ENCODE measurements at places on chromosomes 3 and 15.

DNA sequence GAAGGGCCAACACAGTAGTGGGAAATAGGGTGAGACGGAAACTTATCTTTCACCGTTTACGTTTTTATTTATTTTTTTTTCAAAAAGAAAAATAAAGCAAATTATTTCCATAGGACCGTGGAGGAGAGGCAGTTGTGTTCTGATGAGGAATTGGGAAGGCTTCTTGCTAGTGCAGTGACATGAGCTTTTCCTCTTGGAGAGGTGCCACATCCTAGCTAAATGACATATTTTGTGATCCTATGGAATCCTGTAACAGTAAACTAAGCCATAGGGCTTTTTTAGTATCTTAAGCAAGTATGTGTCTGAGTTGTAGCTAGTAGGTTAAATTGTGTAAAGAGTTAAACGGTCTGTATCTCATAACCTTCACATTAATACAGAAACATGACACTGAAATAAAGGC, 609.9 kb downstream of the RBMS3 start:
- no peak for DNase-seq

DNA sequence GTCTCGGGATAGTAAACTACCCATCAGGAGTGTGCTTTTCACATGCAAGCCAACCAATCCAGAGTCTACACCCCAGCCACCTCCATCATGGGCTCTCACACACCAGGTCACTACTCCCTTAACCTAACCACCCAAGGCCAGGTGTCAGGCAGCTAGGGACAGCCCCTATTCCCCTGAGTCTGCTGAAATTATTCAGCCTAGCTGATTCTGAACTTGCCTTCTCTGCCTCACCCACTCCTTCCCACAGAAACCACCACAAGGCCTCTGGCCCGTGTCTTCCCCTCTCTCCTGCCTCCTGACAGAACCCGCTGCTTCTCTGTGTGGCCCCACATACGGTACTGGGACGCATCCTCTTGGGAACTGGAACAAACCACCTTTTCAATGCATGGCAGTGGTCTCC, 82.1 kb downstream of the PCSK6 start:
- DNase-seq = no peak

- DNase-seq = no peak
Measured at GRCh38 chr3:133230195-133230594, 169.7 kb upstream of the BFSP2 start.

DNA sequence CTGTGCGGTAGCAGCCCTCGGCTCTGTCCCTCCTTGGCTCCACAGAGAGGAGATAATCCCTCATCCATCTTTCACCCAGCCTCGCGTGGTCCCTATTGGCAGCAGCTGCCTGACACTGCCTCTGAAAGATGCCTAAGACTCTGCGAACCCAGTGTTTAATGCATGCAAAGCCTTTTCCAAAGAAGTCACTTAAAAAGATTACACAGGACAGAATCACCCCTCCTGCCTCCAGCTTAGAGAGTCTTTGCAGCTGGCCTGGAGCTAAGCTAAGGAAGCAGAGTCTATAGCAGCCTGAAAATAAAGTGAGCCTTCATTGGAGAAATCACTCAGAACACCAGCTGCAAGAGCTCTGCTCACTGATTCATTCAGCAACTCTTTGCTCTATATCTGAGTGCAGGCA, 247.2 kb downstream of the SHQ1 start:
- DNase-seq = no peak

DNA sequence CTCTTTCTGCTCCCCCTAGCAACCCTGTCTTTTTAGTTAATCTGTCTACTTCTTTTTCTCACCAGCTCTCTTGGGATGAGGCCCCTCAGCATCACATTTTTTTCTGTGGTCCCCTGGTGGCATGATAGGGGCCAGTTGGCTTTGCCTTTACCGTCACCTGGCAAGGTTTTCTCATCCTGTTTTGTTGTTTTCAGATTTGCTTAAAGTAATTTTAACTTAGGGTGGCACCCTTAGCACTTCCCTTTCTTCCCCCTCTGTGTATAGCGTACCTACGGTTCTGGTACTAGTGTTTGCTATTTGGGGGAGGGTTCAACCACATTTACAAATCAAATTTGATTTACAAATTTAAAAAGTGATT, 35.6 kb downstream of the PDCD6IP start:
- no peak for DNase-seq

- peak; percentile 4 for DNase-seq
Measured at GRCh38 chr3:4939276-4939675, 40.0 kb upstream of the BHLHE40 start.

GRCh38 chr15:98529205-98530145, 118.9 kb upstream of the IGF1R start:
- no peak for DNase-seq

DNA sequence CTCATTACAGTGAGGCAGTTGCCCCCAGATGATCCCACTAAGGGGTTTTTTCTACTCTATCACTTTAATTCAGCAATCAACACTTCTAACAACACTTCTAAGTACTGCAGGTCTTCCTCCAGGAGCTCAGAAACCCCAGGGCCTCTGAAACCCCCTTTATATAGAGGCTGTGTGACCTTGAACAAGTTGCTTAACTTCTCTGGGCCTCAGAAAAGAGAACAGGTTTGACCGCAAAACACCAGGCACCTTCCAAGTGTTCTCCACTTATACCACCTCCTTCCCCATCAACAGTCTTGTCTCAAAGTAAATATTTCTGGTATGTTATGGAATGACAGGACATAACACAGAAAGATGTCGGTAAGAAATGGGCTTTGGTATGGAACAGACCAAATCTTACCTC, 85.7 kb upstream of the WNT5A start:
- DNase-seq = no peak

GRCh38 chr3:193829781-193830180, 236.8 kb downstream of the OPA1 start:
- DNase-seq = no peak

GRCh38 chr15:85453144-85453872, 72.9 kb downstream of the AKAP13 start:
- DNase-seq = no peak

DNA sequence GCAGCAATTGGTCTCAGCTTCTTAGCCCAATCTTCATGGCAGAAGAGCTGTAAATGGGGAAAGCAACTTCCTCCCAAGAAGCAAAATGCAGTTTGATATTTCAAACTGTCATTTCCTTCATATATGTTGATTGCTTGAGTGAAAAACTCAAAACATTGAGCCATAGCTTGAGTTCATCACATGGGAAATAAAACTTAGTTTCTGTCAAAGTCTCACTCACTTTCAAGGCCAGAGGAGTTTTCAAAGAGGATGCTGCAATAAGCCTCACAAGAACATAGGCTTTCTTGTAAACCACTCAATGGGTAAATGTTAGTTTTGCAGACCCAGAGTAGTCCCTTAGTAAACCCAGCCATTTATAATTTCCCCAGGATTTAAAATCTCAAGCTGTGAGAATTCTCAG, 29.1 kb upstream of the SUCLG2 start:
- no peak for DNase-seq

- peak; percentile 64 for DNase-seq
Measured at GRCh38 chr3:51955893-51956770, 951 bp downstream of the GPR62 start.

- DNase-seq = no peak
Measured at GRCh38 chr3:29408676-29409075, 127.8 kb downstream of the RBMS3 start.

- DNase-seq = no peak
Measured at GRCh38 chr3:121295979-121296378, 249.8 kb downstream of the POLQ start.

DNA sequence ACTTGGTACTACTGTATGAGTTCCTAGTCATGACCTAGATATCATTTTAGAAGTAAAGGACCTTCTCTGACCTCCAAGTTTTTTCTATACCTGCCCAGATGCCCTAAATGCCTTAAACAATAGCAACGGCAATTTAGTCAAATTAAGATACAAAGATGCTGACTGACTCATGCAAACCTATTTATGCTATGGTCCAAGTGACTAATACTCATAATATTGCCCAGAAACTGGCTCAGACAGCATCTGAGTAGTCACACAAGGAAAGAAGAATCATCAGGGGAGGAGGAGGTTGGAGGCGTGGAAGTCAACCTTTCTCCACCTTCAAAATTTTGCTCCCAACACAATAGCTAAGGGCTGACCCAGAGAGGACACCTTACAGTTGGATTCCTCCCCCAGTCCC, 6.8 kb downstream of the FYCO1 start:
- DNase-seq = peak; percentile 79

DNA sequence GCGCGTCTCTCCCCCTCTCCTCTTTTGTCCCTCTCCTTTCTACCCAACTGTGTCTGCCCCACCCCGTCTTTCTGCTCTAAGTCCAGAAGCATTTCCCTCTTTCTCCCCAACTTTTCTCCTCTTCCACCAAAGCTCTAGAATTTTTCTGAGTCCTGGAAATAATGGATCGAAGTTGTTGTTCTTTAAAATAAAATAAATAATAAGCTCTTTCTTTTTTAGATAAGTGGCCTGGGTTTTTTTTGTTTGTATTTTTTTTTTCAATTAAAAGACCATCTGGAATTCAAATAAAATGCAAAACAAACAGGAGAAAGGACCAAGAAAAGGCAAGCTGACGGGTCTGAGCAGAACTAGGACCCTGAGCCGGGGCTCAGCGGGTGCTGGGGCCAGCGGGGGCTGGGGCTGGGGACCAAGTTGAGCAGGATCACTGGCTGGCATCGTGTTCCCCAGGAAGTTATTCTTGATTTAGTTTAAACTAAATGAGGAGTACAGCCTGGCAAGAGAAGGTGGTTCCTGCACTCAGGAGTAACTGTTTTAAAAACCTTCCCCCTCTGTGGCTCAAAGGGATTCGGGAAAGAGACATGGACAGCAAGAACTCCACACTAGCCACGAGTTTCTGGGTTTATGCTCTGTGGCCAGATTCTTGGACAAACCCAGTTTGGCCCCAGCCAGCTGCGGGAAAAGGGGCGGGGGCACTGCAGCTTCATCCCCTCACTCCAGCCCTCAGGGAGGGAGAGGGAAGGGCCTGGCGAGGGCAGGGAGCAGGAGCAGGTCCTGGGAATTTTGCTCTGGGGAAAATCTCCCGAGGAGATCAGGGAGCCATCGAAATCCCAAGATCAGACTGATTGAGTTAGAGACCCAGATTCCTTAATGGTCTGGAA, 8.4 kb downstream of the GATA2 start:
- DNase-seq = no peak

- no peak for DNase-seq
Measured at GRCh38 chr3:70728311-70728710, 415.9 kb upstream of the MDFIC2 start.

GRCh38 chr3:143791386-143791785, 56.9 kb downstream of the SLC9A9 start:
- no peak for DNase-seq

GRCh38 chr3:197520311-197521276, 35.2 kb downstream of the BDH1 start:
- no peak for DNase-seq

GRCh38 chr15:95646484-95647273, 683.8 kb upstream of the NR2F2 start:
- DNase-seq = no peak

DNA sequence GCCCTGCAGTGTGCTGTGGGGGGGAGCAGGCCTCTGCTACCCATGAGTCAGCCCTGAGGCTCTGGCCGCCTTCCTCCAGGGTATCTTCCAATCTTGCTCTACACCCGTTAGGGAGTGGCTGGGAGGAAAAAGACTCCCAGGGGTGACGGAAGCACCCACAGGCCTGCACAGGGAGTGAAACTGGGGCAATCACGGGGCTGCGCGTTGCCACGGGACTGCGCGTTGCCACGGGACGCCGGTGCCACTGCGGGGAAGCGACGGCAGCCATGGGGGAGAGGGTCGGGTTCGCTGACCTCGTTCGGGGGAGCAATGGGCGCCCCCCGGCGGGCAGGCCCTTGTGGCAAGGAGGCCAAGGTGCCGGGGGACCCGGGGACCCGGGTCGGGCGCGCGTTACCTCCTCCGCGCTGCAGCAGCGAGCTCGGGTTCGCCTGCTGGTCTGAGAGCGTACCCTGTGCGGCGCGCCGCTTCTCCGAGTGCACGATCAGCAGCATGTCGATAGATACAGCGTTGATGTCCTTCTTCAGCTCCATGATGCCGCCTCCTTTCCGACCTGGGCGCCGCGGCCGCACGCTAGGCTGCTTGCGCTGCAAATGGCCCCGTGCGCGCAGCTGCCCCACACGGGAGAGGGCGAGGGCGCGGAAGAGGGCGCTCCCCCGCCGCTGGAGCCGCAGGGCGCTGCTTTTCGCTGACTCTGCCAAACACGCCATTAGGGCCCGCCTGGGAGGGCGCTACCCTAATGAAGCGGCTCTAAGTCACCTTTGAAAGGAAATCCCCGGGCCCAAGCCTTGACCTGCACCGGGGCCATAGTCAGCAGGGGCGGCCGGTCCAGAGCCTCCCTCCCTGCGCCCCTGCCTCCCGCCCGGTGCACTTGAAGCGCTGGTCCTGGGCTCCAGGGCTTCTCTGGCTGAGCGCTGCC, at the start of gene KY:
Gene KY, minus strand, starts transcription at position 592 of the 916 bp plus-strand sequence. Its CDS starts 62 bp downstream, at position 530.
- no peak for DNase-seq

GRCh38 chr15:56933410-56933809, 15.0 kb downstream of the TCF12 start:
- no peak for DNase-seq

DNA sequence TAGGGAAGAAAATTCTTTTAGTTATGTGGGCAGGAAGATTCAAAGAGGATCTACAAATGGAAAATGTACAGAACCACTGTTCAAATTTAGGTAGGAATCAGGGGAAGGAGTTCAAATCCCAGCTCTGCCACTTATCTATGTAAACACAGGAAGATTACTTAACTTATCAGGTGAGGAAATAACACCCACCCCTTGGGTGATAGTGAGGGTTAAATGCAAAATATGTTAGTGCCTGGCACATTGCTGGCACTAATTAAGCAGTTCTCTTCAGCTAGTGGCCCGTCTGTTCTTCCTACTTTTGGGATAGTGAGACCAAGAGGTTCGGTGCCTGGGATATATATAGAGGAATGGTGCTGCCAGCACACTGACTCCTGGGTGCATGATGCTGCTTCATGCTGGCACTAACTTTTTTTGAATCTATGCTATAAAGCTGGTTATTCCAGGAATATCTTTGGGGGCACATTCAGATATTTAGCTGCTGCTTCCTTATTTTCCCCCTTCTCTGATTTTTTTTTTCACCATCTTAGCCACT, 83.8 kb downstream of the XRN1 start:
- no peak for DNase-seq

GRCh38 chr15:47803767-47804166, 86.5 kb downstream of the SEMA6D start:
- no peak for DNase-seq

DNA sequence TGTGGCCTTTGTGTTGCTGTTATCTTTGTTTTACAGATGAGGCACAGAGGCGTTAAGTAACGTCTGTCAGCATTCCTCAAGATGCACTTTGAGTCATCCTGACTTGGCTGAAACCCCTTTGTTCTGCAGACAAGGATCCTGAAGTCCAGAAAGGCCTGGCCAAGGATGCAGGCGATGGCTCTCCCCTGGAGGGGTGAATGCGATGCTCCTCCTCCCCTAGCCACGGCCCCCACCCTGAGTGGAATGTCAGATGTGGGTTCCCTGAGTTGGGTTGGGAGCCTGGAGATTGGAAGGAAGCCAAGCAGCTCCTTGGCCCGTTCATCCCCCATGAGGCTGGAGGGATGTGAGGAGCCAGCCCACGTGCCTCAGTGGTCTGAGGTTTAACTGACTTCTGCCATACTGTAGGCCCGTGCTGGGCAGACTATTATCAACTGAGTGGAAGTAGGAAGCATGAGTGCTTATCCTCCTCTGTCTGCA, 43.3 kb downstream of the POMGNT2 start:
- no peak for DNase-seq
